ENCODE measurements at places on chromosomes 7 and 10.
A peak's percentile ranks its signal among the peaks of the same experiment; 100 is the strongest.

DNA sequence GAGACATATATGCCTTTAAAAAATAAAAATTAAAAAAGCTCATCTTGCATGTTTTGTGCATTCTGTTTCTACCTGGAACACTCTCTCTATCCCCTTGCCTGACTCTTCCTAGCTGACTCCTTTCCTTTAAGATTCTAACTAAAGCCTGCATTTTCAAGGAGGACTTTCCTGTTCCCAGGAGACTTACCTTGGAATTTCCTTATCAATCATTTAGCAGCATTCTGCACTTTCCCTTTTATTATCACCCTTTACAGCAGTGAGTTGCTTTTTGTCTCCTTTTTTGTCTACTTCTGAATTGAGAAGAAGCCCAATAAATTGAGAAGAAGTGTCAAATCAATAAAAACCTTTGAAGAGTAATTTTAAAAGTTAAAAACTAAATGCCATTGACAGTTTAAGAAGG, 142.2 kb upstream of the TMEM196 start:
- no peak for DNase-seq

DNA sequence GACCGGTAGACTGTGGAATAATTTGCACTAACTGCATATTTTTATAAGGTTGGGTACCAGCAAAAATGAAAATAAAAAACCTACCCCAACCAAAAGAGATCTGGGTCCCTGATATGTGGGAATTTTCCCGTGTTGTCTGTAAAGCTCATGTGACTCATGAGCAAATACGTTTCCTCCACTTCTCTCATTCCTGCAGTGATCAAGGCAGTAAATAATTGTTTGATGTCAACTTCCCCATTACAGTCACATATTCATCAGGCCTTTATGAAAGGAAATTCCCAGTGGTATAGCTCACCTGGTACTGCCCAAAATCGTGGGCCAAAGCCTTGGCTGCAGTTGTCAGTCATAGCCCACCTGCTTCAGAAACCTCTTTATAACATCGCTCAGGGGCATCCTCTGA, 166.0 kb upstream of the ANK3 start:
- no peak for DNase-seq

DNA sequence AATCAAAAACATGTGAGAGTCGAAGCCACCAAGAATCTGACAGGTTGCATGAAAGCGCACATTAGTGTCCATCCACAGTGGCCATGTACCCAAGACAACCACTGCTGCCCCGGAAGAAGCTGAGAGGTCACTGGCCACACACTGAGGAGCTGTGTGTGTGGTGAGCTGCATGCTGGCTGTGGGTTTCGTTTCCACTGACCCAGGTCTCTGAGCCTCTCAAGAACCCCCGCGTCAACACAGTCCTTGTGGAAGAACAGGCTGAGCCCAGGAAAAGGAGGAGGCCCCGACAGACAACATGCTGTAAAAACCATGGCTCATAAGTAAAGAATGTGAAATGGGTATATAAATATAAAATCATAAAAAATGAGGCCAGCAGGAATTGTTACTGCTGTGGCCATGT, 8.2 kb downstream of the VIPR2 start:
- DNase-seq, result no peak

GRCh38 chr7:13031468-13031867, 344.0 kb downstream of the ARL4A start:
- DNase-seq, result no peak

DNA sequence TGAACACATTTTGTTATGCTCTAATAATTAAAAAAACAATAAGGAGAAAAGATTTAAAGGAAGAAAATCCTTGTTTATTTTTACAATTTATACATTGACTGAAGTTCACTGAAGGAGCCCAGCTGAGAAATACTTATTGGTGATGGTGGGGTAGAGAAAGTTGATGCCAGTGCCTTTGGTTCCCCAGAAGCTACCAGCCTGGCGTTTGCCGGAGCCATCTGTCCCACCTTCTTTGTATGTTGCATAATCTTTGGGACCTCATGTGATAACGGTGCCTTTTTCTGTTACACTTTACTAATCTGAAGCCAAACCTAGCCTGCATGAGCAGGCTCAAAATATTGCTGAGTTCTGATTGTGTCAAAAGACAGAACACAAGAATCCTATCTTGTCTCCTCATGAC, 22.7 kb downstream of the ZNF365 start:
- no peak for DNase-seq

DNA sequence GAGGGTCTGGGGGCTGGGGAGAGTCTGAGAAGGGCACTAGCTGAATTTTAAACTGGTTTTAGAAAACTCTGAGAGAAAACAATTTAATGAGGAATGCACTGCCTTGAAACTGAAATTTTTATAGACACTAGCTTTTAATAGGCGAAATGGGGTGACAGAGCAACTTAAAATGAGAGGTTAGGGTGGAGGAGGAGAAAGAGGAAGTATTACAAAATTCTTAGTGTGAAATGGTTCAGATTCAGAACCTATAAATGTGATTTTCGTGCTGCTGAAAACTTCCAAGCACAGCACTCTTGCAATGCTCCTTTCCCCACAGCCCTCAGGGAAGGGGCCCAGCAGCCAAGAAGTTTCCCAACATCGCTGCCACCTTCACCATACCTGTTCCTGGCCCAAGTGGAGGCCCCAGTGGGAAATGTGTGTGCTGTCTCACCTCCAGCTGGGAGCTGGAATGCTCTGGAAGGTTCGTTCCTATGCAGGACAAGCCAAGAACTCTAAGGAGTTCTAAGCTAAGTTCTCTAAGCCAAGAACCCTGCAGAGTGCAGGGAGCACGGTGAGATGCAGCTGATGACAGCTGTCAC, 60.0 kb downstream of the ATXN7L1 start:
- DNase-seq, result no peak

DNA sequence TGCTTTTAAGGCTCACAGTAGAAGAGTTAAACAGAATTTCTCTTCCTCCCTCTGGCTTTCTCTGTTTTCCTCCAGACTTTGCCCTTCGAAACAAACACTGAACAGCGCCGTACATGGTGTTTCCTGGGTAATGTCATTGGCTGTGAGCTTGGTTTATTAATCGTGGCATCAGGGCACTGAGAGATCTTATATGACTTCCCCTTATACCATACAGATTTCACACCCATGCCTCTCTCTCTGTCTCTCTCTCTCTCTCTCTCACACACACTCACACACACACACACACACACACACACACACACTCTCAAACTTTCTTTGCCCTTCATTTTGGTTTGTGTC, 195.5 kb downstream of the CREB5 start:
- no peak for DNase-seq

GRCh38 chr7:31564661-31565060, 50.8 kb downstream of the ITPRID1 start:
- DNase-seq, result no peak

DNA sequence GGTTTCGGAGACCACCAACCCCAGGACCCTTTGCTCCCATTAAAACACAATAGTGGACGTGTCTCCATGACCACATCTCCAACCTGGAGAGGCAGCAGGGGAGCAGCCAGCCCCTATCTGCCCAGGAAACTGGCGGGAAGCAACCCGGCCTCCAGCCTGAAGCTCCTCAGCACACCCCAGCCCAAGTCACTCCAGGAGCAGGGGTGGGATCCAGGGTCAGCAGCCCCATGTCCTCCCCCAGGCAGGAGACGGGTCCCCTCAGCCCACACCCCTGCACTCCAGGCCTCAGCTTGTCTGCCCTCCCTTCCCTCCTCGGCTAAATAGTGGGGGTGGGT, 601 bp downstream of the ADAM8 start:
- DNase-seq, result no peak

GRCh38 chr7:8360564-8361153, 72.8 kb upstream of the NXPH1 start:
- no peak for DNase-seq

- no peak for DNase-seq
These were observed 39.9 kb downstream of the CCDC3 start for GRCh38 chr10:12961416-12962205.

- DNase-seq, result peak; percentile 63
These were observed 246.7 kb downstream of the ETV1 start for GRCh38 chr7:13742811-13743210.

DNA sequence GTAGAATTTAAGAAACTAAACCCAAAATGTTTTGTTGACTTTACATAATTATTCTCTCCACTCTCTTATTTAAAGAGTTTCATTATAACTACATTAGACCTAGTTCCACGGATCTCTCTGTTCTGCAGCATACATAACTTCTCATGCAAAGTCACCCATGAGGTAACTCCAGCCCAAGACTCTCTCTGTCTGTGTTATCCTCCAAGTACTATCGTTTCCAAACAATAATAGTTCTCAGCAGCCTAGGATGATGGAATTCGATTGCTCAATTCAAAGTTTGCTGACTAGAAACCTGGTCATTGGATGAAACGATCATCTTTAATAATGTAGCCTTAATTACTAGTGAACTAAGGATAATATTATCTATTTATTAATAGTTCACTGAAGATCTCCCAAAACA, 203.1 kb upstream of the PTN start:
- DNase-seq, result peak; percentile 22

- no peak for DNase-seq
These were observed 74.2 kb downstream of the CUL2 start for GRCh38 chr10:35015843-35016408.

DNA sequence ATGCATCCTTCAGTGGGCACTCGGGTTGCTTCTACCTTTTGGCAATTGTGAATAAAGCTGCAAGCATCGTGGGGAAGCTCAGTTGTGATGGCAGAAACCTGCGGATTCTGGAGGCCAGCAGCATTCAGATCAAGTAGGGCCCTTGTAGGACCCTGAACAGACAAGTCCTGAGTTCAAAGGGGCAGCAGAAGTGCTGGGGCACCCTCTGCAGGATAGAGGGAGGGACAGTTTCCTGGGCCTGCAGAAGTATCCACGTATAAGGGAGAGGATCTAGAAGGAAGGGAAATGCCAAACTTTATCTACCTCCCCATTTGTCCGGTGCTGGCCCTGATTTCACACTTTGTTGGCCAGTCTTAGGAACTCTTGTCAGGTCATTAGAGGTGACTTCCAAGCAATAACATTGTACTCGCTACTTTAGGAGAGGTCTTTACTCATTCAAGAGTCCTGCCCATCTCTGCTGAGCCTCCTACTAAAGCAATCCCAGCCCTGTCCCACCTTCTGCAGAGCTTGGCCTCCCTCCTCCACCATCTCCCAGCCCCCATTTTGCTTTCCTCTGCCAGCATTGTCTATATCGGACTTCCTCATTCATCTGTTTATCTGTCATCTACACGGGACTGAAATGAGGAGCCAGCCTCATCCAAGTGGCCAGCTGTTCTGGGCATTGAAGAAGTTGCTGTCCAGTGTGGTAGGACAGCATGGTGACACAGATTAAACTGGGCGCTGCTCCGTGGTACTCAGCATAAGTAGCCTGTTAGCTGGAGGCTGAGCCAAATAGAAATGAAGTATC, 26.6 kb upstream of the R3HCC1L start:
- no peak for DNase-seq

- no peak for DNase-seq
These were observed 4.1 kb downstream of the XPNPEP1 start for GRCh38 chr10:109919220-109919619.

GRCh38 chr10:69766161-69766910, 35.4 kb upstream of the COL13A1 start:
- DNase-seq, result peak; percentile 54

DNA sequence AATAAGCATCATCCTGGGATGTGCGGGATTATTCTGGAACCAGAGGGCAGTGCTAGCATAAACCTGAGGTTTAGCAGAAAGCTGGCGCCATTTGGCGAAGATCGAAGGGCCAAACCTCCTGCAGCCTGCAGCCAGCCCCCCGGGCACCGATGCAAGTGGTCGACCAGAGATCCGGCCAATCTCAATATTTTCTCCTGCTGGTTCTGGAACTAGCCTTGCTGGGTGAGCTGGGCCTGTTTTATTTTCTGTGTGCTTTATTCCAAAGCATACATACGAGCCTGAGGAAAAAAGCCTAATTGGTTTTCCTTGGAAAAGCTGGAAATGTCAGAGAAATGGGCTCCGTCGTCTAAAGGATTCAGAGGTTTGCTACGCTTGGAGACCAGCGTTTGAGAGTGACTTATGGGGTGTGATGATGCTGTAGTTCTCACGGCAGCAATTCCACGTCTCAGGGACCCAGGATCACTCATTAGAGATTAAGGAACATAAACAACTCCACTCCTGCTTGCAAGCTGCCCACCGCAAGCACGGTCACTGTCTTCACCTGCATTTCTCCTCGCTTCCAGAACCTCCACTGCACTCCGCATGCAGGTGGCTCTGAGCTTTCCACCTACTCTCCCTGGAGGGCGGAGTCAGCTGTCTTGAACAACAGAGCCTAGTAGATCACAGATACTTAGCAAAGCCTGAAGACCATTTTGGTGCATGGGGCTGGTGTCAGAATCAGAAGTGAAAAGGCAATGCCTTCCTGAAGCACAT, 60.2 kb downstream of the PRKAG2 start:
- no peak for DNase-seq

DNA sequence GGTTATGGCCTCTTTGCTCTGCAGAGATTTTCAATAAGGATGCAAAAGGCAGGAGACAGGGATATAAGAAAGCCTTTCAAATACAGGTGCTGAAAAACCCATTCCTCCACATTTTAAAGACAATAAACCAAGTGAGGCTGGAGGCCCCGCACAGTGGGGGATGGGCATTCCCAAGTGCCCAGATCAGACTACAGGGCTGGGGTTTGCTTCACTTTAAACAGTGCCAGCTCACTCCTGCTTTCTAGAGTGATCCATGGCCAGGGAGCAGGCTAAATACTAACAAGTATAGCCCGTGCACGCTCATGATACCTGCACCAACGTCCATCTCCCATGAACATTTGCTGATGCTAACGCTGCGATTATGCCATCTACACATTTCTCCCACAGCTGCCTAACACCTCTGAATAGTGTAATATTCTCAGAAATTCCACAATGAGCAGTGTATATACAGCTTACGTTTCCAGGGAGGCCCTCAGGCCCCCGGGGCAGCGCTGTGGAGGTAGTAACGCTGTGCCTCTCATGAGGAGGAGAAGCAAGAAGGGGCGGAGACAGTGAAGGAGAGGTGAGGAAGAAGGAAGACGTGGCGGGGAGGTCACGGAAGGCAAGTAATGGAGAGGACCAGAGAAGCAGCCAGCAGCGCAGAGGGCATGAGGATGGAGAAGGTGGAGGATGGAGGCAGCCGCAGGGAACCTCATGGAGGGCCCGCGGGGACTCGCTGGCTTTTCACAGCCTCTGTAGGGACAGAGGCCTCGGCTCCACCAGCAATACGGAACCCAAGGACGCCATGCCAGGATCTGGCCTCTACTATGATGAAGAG, 141.7 kb downstream of the USP6NL start:
- no peak for DNase-seq

GRCh38 chr7:135980012-135980551, 2.9 kb upstream of the MTPN start:
- no peak for DNase-seq
